ENCODE measurements at places on chromosomes 11 and 22. TPM values are rescaled to one million over a fixed set of nuclear protein-coding genes. Genes with fewer than 3 reads are reported as not detected.

The RASGRP2 gene
- 5.4 TPM for polyA plus RNA-seq

The COA4 gene
- polyA plus RNA-seq: 150 TPM

- DNase-seq: no peak
Observed at GRCh38 chr22:19865141-19865829, 10.6 kb upstream of the GNB1L start.

The TH gene
- polyA plus RNA-seq: not detected

GRCh38 chr11:103624708-103625623, 411.5 kb upstream of the DDI1 start:
- no peak for DNase-seq

- no peak for DNase-seq
Observed at GRCh38 chr11:76807206-76807875, 24.2 kb downstream of the TSKU start.

The FLRT1 gene
- 0.10 TPM for polyA plus RNA-seq

GRCh38 chr22:46638601-46639431, 18.6 kb downstream of the GRAMD4 start:
- no peak for DNase-seq

GRCh38 chr22:36856121-36856791, 4.5 kb upstream of the NCF4 start:
- DNase-seq: no peak

DNA sequence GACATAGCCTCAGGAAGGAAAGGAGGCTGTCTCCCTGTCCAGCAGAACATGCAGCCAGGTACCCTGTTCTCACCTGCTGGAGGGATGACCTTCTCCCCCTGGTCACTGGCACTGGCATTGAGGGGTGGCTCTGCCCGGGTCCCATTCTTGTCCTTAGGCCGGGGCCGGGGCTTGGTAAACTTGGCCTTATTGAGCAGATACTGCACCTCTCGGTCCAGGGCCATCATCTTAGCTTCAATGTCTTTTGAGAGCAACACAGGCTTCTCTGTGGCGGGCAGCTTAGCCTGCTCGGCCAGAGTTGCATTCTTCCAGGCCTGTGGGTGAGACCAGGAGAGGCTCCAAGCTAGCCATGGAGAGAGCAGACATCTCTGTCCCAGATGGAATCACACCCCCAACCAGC, 10.5 kb downstream of the HYOU1 start:
- DNase-seq: no peak

The ISX gene
- polyA plus RNA-seq: 0.28 TPM

DNA sequence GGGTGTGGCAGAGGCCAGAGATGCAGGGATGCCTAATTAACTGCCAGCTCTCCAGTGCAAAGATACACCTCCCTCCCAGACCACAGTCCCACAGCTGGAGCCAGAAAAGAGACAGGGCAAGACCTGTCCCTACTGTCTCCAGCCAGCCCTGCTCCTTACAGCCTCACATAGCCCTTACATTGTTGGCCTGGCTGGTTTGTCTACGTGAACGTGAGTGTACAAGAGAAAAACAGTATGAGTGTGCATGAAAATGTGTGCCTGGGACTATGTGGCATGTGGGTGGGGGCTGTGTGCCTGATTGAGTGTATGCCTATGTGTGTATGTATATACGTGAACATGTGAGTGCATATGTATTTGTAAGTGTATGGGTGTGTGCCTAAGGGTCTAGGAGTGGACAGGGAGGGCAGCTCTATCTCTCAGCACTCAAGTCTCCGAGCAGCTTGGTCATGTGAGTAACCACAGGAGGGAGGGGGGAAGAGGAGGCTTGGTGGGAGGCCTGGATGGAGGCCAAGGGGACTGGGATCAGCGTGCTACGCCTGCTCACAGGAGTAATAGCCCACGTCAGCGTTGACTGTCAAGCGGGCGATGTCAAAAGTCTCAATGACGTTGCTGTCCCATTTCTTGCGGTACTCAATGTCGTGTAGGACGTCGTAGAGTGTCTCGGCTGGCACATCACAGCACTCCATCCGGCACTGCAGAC, 6.6 kb upstream of the ARAP1 start:
- no peak for DNase-seq

- DNase-seq: no peak
Observed at GRCh38 chr22:19271856-19272535, 19.5 kb downstream of the CLTCL1 start.

DNA sequence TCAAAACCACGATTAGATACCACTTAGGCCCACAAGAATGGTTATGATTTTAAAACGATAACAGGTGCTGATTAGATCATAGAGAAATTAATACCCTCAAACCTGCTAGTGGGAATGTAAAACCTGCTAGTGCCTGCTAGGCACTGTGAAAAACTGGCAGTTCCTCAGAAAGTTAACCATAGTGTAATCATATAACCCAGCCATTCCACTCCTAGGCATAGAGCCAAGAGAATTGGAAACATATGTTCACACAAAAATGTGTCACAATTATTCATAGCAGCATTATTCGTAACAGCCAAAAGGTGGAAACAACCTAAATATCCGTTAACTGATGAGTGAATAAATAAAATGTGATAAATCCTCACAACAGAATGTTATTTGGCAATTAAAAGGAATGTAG, 122.2 kb upstream of the SYN3 start:
- DNase-seq: no peak

DNA sequence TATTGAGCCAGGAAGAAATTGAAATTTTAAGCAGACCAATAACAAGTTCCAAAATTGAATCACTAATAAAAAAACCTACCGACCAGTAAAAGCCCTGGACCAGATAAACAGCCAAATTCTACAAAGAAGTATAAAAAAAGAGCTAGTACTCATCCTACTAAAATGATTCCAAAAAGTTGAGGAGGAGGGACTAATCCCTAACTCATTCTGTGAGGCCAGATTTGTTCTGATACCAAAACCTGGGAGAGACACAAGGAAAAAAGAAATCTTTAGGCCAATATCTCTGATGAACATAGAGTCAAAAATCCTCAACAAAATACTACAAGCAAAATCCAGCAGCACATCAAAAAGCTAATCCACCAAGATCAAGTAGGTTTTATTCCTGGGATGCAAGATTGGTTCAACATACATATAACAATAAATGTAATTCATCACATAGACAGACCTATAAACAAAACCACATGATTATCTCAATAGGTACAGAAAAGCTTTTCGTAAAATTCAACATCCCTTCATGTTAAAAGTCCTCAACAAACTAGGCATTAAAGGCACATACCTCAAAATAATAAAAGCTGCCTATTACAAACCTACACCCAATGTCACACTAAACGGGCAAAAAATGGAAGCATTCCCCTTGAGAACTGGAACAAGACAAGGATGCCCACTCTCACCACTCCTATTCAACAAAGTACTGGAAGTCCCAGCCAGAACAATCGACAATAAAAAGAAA, 13.1 kb downstream of the OR52A5 start:
- DNase-seq: no peak

DNA sequence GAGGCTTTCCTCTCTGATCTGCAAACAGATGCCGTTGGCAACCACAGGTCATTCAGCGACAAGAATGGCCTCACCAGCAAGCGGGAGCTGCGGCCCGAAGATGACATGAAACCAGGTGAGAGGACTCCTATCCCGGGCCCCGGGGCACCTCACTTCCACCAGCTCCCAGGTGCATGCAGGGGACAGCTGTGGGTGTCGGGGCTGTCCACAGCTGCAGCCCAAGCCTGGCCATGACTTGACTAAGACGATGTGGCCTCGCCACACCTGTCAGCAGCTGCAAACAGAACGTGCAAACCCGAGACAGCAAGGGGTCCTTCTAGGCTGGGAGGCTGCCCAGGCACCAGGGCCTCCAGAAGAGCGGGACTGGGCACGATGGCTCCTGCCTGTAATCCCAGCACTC, 3.6 kb downstream of the GAL start:
- DNase-seq: no peak

- no peak for DNase-seq
Observed at GRCh38 chr11:33616552-33616951, 84.1 kb downstream of the C11orf91 start.

DNA sequence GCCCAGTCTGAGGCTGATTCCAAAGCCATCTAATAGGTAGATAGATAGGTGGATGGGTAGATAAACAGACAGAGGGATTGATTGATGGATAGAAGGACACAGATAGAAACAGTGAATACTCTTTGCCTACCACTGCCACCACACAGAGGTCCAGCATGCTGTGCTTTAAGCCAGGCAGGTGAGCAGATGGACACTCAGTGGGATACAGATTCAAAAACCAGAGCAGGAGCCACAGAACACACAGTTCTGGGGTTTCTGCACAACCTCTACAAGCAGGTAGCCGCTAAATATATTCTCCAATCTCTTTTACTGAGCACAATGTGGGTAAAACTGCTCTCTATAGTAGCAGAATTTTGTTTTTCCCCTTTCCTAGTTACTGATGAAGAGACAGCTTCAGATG, 20.5 kb upstream of the JHY start:
- DNase-seq: no peak

The KDM4E gene
- not detected for polyA plus RNA-seq

- DNase-seq: no peak
Observed at GRCh38 chr11:117613521-117613920, 183.5 kb downstream of the DSCAML1 start.

GRCh38 chr22:35350539-35351503, 30.1 kb upstream of the HMOX1 start:
- peak; percentile 58 for DNase-seq

- DNase-seq: no peak
Observed at GRCh38 chr11:77172666-77172982, 44.6 kb downstream of the MYO7A start.

- no peak for DNase-seq
Observed at GRCh38 chr11:95736355-95736754, 53.2 kb downstream of the FAM76B start.

- DNase-seq: no peak
Observed at GRCh38 chr22:26848244-26848920, 191.0 kb downstream of the MIAT start.
